Ecto neural progenitor cell (in vitro differentiated cells): ENCODE measurements at places on chromosomes 11 and 22.

- no peak for DNase-seq
Measured at GRCh38 chr22:28043266-28043665, 124.2 kb upstream of the PITPNB start.

DNA sequence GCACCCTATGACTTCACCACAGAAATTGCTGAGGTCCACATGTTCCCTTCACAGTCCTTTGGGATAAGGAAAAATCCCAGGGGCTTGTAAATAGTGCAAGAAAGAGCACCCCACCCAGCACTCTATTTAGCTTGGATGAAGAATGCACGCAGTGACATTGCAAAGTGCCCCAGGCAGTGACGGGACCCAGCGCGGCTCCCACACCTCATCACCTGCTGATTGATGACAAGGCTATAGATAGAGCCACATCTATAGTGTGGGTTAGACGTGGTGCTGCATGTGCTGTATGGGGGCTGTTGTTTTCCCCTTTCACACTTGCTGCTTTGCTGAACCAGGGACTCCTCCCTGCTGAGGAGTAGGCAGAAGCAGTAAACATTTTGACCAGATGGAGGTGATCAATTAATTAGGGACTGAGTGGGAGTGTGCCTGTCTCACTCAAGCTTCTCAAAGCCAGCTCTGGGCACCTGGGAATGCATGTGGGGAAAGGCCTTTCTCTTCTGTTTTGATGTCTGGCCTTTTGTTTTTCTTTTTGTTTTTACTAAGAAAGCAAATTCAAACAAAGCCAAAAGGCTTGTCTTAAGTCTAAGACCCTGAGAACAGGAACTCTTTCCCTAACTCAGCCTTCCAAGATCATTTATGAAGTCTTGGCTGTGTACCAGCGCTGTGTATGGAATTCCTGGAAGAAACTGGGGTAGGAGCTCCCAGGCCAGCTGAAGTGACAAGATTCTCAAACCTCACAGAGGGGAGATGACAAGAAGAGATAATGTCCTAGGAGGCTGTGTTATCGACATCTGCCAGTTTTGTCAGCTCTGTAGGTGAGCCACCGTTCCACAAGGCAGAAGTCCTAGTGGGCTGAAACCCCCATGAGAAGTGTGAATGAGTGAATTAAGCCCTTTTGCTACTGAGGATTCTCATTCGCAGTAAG is 219.7 kb downstream of the BARX2 start:
- no peak for DNase-seq

GRCh38 chr11:76623171-76623883 is 47.2 kb downstream of the LRRC32 start:
- DNase-seq = no peak

DNA sequence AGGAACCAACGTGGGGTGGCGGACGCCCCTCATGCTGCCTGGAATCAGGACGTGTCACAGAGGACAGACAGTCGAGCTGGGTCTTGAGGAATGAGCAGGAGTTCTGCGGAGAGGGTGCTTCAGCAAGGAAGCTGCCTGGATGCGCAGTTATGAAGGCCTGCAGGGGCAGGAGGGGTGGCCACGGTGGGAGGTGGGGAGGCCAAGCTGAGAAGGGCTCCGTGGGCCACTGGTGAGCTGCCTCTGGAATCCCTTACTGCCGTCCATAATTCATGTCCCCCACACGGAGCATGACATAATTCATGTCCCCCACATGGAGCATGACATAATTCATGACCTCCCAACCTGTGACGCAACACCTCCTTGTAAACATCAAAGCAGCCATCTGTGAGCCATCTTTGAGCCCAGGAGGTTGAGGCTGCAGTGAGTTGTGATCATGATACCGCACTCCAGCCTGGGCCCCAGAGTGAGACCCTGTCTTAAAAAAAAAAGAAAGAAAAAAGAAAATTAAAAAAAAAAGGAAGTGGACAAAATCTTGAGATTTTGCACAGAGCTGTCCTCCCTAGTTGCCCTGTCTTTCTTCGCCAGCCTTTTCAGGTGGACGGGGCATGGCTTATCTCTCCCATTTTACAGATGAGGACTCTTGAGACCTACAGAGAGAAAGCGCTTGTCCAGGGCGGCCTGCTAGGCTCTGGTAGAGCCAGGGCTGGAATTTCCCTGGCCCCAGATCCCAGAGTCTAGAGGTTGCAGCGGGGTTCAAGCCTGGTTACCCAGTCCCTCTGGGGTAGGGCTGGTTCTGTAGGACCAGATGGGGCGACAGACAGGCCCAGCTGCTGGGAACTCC is 24.3 kb upstream of the PICK1 start:
- DNase-seq = peak; percentile 44

GRCh38 chr11:9146477-9146876 is 55.1 kb upstream of the SCUBE2 start:
- no peak for DNase-seq

GRCh38 chr11:67416416-67417335 is 1.2 kb downstream of the CARNS1 start:
- DNase-seq = no peak

DNA sequence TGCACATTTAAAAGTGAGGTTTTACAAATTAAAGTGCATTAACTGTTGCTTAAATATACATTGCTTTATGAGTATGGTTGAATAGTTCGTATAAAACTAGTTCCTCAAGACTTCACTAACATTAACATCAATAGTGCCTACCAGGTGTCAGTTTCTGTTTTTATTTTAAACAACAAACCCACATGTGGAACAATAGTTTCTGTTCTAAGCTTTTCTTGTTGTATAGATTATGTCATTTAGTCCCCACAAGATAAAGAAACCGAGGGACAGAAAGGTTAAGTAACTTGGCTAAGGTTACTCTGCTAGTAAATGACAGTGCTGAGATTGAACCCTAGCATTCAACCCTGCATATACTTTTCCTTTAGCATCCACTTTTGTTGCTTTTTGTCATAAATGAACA is 41.4 kb upstream of the ST14 start:
- no peak for DNase-seq

GRCh38 chr11:59394186-59394585 is 32.0 kb downstream of the OR5A2 start:
- no peak for DNase-seq

- peak; percentile 51 for DNase-seq
Measured at GRCh38 chr11:16612566-16613261, 125.7 kb upstream of the C11orf58 start.

GRCh38 chr11:2990617-2991451 is 1.3 kb downstream of the NAP1L4 start:
- no peak for DNase-seq

DNA sequence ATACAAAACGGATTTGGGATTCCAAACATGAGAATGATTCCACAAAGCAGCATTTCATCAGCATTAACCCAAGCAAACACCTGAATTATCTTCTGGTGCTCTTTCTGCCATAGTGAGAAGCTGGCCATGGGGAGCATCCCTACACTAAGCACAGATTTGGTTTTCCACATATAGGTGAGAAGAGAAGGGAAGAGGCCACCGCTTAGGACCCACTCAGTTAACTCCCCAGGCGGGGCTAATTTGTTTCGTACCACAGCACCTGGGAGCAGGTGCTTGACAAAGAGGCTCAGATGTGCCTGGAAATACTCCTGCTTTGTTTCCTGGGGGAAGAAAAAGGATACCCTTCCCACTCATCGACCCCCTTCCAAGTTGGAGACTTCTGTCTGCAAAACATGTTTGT is 64.2 kb downstream of the RAB30 start:
- DNase-seq = no peak

- DNase-seq = no peak
Measured at GRCh38 chr11:16312233-16312765, 44.0 kb downstream of the SOX6 start.

GRCh38 chr22:46031965-46032851 is 55.2 kb upstream of the WNT7B start:
- no peak for DNase-seq
